Fibroblast of skin of right biceps (primary cell): ENCODE measurements at places on chromosomes 4 and X.

GRCh38 chrX:109274806-109275205 lies 207.1 kb downstream of the GUCY2F start:
- no peak for DNase-seq

- no peak for DNase-seq
Measured at GRCh38 chr4:91226867-91227266, 1076.9 kb upstream of the GRID2 start.

GRCh38 chr4:151029537-151029936 lies 14.5 kb upstream of the LRBA start:
- DNase-seq, result no peak

DNA sequence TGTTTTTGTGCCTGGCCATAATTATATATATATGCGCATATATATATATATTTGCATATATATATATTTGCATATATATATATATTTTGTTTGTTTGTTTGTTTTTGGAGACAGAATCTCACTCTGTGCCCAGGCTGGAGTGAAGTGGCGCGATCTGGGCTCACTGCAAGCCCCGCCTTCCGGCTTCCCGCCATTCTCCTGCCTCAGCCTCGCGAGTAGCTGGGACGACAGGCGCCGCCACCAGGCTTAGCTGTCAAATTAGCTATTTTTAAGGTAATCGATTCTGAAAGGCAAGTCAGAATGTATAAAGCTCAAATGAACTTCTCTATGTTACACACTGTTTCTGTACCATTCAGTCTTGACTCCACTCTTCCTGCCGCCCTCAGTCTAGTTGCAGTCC lies 273.3 kb downstream of the TRIML1 start:
- DNase-seq, result no peak

DNA sequence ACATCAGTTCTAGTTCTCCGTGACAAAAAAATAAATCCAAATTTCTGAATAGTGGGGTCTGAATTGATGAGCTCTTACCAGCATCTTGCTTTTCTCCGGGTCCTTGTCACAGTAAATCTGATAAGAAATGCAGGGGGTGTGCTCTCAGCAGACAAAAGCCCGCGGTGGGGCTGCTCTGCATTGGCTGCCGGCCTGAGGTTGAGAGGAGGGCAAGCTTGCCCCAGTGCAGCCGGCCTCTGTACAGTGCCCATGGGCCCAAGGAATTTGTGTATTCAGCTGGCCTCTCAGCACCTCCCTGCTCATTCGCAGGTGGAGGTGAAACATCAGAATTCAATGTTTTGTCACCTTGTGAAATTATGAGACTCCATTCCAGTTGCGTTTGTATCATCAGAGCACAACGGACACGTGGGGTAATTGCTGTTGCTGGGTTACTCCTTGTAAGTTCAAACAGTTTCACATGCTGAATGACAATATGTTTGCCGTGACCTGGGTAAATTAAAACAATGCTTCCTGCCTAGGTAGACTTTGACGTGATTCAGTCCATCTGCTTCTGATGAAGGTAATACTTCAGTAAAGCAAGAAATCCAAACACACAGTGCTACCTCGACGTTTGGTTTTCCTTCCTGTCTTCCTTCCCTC lies 596.4 kb downstream of the MID1IP1 start:
- DNase-seq, result no peak

DNA sequence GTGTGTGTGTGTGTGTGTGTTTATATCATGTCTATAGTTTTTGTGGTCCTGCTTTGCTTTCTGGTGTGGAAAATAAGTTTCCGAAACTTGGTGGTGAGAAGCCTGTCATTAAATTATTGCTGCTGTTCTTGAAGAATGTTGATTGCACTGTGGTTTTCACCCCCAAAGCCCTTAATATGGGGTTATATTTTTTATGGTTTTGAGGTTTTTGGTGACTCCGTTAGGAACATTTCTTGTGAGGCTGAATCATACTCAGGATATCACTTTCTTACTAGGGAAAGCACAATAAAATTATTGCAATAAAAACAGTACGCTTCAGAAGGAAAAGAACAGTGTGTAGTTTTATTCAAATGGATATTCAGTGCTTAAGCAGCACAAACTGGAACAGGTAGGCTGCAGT lies 539.1 kb upstream of the MAGEB18 start:
- DNase-seq, result peak; percentile 74

GRCh38 chr4:825063-825970 lies 612 bp downstream of the CPLX1 start:
- peak; percentile 17 for DNase-seq

- DNase-seq, result peak; percentile 93
Measured at GRCh38 chr4:125735102-125735501, 420.3 kb downstream of the FAT4 start.

GRCh38 chr4:75042601-75043208 lies 109.8 kb downstream of the PARM1 start:
- DNase-seq, result no peak

DNA sequence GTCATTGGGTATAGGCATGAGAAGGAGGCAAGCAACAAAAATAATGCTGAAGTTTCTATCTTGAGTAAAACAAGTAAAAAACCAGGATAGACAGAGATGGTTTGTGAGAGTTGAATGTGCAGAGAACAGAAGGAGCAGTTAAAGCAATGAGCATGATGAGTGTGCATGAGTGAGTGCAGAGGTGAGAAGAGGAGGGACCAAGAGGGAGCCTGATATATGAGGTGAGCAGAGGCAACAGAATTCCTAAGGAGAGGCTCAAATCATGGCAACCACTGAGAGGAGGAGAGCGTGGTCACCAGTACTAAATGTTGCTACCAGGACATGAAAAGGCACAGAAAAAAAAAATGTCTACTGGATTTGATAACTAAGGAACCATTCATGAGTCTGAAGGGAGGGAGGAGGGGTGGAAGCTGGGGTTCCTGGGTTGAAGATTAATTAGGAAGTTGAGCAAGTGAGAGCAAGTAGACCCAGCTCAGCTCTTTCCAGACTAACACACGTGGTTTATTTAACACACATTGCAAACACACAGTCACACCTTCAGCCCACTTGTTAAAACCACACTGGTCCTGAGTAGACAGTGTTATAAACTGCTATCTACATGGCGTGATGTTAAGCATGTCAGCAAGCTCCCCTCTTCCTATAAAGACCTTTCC lies 69.0 kb upstream of the IQCM start:
- DNase-seq, result peak; percentile 7

GRCh38 chr4:26288355-26288909 lies 32.4 kb upstream of the RBPJ start:
- peak; percentile 71 for DNase-seq

DNA sequence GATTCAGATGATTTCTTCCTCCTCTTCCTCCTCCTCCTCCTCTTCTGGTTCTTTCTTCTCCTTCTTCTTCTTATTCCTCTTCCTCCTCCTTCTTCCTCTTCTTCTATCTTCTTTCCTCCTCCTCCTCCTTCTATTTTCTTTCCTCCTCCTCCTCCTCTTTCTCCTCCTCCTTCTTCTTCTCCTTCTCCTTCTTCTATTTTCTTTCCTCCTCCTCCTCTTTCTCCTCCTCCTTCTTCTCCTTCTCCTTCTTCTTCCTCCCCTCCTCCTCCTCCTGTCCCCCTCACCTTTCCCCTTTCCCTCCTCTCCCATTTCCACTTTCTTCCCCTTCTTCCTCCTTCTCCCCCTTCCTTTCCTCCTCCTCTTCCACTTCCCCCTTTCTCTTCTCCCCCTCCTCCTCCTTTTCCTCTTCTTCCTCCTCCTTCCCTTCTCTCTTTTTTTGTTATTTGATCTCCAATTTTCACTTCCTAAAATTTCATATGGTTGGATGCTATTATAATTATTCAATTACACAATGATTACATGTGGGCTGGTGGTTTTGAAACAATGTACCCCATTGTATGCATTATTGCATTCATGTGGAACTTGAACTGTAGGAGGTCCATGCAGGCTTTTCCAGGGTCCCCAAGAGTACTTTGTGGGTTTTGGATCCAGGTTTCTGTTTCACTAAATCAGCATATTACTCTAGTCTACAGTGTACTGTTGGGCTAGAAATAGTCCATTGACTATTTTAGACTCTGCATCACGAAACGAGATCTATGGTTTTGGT lies 68.1 kb downstream of the SORBS2 start:
- DNase-seq, result no peak

- no peak for DNase-seq
Measured at GRCh38 chr4:24934311-24934710, 21.5 kb upstream of the CCDC149 start.

DNA sequence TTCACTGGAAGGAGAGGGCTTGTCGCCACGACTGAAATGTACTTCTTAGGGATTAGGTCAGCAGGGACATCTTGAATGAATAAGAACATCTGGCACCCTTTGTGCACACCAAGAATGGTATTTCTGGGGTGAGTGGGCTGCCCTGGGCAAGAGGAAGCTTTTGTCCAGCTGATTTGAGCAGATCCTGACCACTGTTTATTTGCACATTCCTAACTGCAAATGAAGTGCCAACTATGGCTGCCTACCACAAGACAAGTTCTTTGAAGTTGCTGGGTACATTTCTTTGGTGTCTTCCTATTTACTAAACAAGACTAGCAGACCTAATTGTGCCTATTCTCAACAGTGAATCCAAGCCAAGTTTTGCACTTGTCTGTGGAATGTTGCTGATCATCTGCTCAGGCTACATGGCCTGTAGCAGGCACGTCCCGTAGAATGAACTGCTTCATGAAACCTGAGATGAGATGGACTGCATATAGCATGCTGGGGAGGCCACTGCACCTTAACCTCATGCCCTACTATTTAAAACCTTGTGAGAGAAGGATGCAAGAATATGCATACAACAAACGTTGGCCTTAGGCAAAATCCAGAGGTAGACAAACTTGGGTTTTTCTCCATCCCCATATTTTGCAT lies 45.0 kb downstream of the PIR start:
- no peak for DNase-seq

GRCh38 chrX:100294965-100295364 lies 115.1 kb downstream of the PCDH19 start:
- DNase-seq, result no peak

DNA sequence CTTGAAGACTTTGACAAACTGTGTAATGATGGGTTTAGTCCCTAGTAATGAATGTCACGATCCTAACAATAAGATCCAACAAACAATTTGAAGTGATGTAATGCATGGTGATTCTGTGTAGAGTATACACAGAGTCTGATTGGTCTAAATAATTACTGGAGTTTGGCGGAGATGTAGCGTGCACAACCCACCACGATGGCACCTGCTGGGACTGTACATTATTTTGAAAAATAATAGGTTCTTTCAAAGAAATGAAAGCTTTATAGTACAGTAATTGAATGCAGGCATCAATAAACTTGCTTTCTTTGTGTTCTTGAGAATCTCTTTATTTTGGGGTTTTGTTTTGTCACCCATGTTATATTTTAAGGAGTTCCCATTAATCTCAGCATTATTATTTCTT lies 902.2 kb upstream of the PCDH7 start:
- no peak for DNase-seq

- peak; percentile 51 for DNase-seq
Measured at GRCh38 chr4:67871867-67872266, 11.9 kb downstream of the TMPRSS11D start.

DNA sequence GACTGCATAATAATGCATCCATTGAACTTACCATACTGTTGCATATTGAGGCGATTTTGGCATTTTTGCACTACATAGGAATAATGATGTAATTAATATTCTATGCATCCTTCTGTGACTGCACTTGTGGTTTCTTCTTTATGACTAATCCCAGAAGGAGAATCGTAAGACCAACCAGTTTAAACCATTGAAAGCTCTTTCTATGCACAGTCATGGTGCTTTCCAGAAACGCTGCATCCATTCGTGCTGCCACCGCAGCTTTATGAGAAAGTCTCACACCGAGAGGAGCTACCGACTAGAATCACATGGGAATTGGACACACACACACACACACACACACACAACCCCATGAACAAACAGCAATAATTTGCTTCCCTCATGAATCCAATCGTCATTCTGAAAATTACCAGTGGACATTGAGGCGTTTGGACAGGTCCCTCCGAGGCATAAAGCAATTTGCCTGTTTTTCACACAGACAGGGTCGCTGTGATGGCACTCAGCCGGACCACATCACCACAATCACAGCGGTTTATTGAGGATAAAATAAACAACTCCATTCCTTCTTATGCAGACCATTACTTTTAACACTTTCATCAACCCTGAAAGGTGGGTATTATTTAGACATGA lies 64.2 kb downstream of the PACRGL start:
- DNase-seq, result peak; percentile 31

GRCh38 chr4:40937140-40937725 lies 187.5 kb downstream of the NSUN7 start:
- DNase-seq, result no peak

GRCh38 chr4:77308843-77309242 lies 151.8 kb downstream of the CCNG2 start:
- DNase-seq, result peak; percentile 42

- no peak for DNase-seq
Measured at GRCh38 chrX:150569155-150569477, 695 bp downstream of the MTM1 start.

DNA sequence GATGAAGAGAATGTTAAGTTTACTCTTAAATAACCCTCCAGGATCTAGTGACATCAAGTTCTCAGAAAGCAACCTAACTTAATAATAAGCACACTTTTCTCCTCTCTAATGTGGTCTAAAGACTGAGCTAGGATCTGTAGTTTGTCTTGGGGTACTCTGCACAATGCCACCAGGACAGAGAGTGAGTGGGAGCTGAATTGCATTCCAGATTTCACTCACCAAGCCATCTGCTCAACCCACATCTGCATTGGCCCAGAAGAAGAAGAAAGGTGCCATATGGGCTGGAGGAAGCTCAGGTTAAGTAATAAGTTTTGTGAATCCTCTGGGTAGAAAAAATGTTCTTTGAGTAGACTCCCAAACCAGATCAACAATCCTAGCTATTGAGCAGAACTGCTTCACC lies 384.6 kb downstream of the PPP3CA start:
- no peak for DNase-seq

- peak; percentile 53 for DNase-seq
Measured at GRCh38 chr4:80538276-80538926, 202.9 kb downstream of the CFAP299 start.

DNA sequence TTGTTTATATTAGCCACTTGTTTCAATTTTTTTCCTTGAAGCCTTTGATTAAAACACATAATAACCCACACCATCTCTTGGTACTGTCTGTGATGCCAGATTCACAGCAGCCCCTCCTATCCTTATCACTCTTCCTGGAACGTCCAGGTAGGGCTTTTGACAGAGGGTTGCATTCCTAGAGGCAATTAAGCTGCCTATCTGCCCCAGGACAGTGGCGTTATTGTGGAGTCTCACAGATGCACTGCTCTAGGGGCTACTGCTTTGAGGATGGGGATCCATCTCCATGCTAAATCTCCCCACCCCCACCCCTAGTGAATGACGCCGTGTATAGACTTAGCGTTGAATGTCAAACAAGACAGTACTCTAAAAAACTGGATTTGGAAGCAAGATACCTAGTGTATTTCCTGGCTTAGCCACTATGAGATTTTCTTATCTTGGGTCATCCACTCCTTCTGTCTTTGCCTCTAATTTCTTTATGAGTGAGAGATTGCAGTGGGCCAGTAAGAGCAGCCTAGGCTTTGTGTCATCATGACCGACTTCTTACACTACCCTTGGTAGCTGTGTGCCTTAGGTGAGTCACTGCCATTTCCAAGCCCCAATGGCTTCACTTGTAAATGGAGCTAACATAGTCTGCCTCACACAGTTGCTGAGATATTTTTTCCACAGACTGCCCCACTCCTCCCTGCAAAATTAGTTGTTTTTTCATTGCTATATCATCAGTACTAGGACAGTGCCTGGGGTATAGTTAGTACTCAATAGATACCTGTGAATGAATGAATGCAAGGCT lies 90.9 kb downstream of the EGF start:
- peak; percentile 10 for DNase-seq
